Naive thymus-derived CD4-positive, alpha-beta T cell (primary cell): ENCODE measurements at places on chromosomes 5 and 9.

GRCh38 chr9:117290306-117290840 lies 124.5 kb downstream of the ASTN2 start:
- DNase-seq = no peak

DNA sequence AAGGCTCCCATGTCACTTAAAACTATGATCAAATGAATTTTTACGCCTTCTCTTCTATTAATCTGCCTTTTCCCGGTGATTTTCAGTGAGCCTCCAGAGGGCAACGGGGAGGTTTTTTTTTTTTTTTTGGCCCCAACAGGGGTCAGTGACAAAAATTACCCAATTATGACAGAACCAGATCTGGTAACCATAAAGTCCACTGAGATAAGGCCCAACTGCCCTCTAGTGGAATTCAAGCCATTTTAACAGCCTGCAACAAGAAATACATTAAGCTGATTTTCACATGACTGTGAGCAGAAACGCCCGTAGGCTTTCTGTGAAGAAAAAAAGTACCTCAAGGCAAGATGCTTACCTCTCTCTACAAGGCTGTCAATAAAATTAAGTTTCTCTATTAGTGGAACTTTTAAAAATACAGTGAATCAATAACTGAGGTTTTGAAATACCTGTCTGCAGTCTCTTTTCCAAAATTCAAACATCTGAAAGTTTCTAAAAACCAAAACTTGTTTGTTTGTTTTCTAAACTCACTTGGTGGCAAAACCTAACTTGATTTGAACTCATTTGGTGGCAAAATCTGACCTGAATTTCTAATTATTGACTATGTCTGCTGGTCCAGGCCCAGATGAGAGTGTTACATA lies 49.7 kb upstream of the FST start:
- DNase-seq = no peak

DNA sequence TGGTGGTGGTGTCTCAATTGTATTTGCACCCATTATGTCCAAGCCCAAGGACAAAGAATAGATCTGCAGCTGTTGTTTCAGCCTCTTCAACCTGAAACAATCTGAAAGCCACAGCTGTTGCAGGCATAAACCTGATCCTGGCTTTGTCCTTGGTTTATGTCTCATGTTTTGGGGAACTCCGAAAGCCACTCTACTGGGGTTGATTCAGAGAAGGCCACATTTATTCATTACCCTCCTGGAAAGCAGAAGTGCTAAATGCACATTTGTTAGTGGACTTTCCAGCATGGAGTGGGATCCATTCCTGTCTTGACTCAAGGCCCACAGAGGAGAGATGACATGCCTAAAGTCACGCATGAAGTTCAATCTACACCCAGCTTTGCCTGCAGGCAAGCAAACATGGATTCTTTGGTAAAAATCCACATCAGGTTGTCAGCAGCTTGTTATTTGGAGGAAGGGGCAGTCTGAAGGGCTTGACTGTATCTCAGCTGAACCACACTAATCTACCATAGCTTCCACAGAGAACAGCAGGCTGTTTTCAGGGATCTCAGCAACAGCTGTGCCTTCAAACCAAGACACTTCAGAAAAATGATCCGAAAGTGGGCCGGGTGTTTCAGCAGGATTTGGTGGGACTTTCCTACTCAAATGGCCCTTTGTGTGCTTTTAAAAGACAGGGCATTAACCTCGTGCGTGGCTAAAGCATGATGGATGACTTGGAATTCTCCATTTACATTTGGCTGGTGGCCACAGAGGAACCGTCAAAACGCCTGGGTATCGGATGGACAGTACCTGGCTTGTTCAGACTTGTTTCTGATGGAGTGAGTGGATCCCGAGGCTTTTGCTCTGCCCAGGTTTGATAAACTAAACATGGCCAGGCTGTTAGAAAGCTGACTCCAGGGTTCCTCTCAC lies 36.2 kb upstream of the ADAM19 start:
- no peak for DNase-seq

- no peak for DNase-seq
These were observed 56.3 kb downstream of the SLC24A2 start for GRCh38 chr9:19732441-19732951.
